Stimulated activated CD8-positive, alpha-beta memory T cell treated with anti-CD3 and anti-CD28 coated beads, Interleukin-2, amount 100 ng/mL, for 1 hour (primary cell): ENCODE measurements at places on chromosomes 5 and 9.

DNA sequence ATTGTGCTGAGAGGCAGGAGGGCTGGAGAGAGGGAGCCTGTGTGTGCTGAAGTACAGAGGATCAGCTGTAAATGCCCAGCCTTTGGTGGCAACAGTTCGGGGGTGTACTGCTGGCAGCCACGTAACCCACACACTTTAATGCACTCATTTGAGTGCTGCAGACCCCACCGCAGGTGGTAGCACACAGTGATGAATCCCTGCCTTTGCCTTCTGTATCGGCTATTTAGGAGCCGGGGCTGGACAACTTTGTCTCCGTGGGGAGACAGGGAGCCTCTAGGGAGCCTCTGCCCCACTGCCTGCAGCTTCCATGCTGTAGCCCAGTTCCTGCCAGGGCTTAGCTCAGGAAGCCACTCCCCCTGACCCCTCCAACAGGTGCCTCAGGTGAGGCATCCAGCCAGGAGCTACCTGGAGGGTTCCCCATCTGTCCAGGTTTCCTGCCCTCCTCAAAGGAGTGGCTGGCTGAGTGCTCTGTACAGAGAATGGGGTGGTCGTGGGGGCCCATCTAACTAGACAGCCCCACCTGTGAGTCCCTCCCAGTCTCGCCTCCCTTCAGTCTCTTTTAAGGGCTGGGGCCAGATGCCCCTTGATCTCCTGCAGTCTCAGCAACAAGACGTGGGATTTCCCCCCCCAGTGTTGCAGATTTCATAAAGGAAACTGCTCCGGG, 44.5 kb downstream of the SECISBP2 start:
- no peak for DNase-seq

- DNase-seq = no peak
These were observed 52.1 kb downstream of the EPB41L4A start for GRCh38 chr5:112366987-112367386.

GRCh38 chr5:75663579-75664284, 52.5 kb downstream of the ANKDD1B start:
- DNase-seq = no peak

DNA sequence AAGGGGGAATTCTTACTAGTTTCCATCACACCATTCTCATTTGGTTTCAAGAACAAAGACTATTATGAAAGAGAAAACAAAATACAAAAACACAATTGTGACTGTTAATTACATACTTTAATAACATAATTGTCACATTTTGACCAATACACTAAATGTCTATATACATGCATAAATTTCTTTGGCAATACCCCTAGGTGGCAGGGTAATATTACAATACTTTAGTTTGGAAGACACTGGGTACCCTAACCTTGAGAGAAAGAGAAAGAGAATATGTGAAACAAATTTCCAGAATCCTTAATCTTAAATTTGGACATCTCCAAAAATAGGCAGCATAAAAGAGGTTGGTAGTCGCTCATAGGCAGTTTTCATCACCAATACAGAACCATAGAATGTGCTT, 619.6 kb upstream of the ADAMTS16 start:
- DNase-seq = no peak

DNA sequence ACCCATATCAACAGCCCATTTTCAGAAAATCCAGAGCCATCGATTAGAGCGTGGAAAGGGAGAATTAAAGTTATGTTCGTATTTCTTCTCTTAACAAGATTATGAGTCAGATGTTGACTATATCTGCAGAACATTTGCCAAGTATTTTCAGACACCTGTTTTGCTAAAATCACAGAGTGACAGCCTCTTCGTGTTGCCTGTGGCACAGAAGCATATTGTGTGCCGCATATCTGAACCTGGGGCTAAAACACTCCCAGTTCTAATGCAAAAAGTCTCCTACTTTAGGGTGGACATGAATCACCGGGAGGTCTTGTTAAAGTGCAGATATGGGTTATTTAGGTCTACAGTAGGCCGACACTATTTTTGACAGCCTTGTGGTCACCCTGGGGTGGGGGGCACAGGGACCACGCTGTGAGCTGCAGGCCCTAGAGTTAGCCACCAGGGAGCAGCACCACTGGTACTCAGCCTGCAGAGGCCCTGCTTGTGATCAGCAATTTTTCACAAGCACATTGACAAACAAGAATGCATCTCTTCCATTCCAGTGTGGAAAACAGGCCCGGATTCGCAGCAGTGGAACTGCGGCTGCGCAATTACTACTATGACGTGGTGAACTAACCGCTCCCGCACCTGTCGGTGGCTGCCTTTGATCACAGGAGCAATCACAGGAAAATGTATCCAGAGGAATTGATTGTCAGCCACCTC, 93.5 kb downstream of the SYK start:
- no peak for DNase-seq
